ENCODE measurements at places on chromosomes 4 and X.

- DNase-seq: no peak
These were observed 209.8 kb downstream of the KCNIP4 start for GRCh38 chr4:21738821-21739220.

GRCh38 chr4:170088716-170089115, 1.0 kb downstream of the AADAT start:
- no peak for DNase-seq

DNA sequence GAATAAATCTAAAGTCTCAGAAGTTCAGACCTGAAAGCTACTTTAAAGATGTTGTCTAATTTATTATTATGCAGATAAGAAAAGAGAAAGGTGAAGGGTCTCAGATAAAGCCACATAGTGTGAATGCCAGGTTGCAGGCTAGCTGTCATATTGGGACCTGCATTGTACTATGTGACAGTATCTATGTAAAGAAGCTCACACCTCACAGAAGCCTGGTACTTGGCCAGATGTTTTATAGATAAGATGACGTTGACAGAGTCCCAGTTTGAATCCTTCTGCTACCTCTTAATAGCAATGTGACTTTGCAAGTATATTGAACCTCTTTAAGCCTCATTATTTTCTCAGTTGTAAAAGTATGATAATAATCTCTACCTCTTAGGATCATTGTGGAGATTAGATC, 227.0 kb downstream of the SPRY1 start:
- no peak for DNase-seq

- DNase-seq: peak; percentile 42
These were observed 83.8 kb downstream of the SEL1L3 start for GRCh38 chr4:25779021-25779420.

DNA sequence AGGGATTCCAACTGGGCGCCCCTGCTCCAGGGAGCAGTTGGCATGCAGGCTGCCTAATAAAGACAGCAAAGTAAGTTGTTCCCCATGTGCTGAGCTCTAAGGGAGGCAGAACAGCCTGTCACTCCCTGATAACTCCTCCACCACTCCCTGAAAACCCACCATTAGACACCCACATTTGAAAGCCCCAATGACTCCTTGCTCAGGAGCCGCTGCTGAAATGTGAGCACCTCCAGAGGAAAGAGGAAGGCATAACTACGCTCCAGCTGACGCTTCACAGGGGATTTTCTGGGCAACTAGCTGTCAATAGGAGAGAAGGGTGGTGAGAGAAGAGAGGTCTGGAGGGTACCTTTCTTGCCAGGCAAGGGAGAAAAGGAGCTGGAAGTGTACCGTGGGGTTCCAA, 62.5 kb downstream of the NPY1R start:
- DNase-seq: no peak

- DNase-seq: no peak
These were observed 160.7 kb upstream of the FAM47C start for GRCh38 chrX:36847496-36847895.

GRCh38 chr4:41406113-41406516, 131.8 kb upstream of the LIMCH1 start:
- DNase-seq: no peak
